ENCODE measurements at places on chromosomes 5 and 9. TPM values are rescaled to one million over a fixed set of nuclear protein-coding genes. Genes with fewer than 3 reads are reported as not detected.

PPP2CA gene
- 146 TPM for total RNA-seq

CLIC3 gene
- total RNA-seq, result 1.3 TPM

SGCD gene
- 11.2 TPM for total RNA-seq

PCDHGA12 gene
- 12.5 TPM for total RNA-seq

GABRA1 gene
- total RNA-seq, result not detected

CCL19 gene
- 1.6 TPM for total RNA-seq

GRCh38 chr9:106668534-106668933 is 194.4 kb upstream of the ZNF462 start:
- DNase-seq, result no peak

DNA sequence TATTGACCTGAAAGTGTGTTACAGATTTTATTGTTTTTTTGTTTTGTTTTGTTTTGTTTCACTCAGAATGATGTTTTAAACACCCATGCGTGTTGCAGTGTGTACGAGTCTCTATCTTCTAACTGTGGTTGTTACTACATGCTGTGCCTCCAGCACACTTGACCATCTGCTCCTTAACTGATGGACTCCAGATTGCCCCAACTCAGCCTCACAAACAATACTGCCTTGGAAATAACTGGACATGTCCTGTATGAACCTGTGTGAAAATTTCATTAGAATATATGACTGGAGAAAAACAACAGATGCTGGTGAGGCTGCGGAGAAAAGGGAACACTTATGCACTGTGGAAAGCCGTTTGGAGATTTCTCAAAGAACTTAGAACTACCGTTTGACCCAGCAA is 68.7 kb upstream of the HAND1 start:
- DNase-seq, result no peak

DNA sequence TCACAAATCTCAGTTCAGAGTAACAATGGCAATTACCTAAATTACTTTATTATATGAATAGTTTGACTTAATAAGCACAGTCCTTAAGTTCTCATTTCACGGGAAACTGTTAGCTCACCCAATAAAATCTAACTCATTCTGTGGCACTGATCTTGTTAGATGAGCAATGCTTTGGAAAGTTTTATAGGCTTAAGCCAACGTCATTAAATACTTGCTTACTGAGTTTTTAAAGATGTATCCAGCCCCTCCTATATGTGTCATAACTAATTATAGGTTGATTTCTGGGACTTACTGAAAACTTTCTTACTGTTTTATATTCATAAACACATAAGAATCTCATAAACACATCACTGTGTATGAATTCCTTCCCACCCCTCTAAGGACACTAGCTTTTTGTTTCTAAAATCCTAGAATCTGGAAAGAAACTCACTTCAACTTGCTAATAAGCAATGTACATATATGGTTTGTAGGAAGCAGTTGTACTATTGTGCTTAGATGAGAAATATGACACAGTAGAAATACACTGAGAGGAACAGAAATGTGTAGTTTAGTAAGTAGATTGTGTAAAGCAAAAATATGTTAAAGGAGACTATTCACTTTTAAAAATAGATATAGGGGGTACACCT is 14.1 kb upstream of the MARCOL start:
- DNase-seq, result no peak

- DNase-seq, result no peak
These were observed 618.7 kb downstream of the DNAH5 start for GRCh38 chr5:13325765-13326164.

DNA sequence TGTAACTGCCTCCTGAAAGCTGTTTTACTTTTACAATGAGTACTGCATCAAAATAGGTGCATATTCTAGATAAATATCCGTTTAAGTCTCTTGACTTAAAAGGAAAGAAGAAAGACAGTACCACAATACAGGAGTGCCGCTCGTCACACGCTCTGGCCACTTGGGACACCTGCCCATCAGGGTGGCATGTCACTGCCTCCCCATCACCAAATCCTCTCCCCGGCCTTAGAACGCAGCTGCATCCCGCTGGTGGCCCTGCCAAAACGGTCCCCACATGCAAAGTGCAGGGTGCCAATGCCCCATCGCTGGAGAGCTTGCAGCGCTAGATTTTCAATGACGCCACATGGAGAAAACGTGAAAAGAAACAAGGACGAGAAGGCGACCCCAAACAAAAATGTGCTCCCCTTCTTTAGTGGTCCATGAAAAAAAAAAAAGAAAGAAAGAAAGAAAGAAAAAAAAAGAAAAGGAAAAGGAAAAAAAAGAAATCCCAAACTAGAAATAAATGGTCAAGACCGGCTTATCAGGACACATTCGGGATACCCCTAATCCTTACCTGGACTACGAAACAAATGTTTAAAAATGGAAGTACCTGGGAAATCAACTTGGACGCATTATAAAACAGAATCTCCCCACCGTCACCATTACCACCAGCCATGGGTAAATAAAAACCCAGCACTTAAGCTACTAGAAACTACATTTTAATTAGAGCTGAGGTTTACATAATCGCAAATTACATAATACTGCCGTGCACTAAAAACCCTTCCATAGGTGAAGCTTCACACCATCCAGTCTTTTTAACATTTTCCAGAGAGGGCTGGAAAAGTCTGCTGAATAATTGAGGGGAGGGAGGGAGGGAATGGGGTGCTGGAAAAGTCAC is 1.0 kb downstream of the ANKH start:
- no peak for DNase-seq

DNA sequence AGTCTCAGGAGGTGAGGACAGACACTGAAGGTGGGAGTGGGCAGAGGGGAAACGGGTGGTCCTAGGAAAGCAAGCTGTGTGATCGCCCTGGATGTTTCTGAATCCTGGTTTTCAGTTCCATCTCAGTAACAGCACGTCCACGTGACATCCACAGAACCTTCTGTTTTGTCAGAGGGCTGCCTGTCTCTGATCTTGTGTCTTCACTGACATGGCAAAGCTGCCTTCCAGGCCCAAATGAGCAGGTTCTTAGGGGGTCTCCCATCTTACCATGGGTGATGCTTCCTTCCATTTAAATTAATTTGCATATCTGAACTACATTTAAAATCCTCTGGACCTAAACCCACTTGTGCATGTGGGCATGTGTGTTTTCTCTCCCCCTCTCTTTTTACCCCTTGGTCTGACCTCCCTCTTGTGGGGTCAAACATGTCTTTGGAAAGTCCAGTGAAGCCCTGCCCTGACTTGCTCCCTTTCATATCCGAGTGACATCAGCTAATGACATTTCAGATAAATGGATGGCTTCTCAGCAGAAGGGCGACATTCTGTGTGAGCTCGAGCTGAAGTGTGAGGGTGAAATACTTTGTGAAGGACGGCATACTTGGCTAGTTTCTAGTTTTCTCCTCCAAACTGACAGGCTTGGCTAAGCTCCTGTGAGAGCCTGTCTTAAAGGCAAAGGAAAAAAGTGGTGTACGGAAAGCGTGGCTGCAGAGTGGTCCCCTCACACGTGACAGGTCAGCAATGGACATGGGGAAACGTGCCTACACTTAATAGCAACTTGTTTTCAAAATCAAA is 204.8 kb upstream of the S1PR3 start:
- no peak for DNase-seq

GRCh38 chr5:27341342-27341741 is 303.0 kb upstream of the CDH9 start:
- DNase-seq, result no peak

DNA sequence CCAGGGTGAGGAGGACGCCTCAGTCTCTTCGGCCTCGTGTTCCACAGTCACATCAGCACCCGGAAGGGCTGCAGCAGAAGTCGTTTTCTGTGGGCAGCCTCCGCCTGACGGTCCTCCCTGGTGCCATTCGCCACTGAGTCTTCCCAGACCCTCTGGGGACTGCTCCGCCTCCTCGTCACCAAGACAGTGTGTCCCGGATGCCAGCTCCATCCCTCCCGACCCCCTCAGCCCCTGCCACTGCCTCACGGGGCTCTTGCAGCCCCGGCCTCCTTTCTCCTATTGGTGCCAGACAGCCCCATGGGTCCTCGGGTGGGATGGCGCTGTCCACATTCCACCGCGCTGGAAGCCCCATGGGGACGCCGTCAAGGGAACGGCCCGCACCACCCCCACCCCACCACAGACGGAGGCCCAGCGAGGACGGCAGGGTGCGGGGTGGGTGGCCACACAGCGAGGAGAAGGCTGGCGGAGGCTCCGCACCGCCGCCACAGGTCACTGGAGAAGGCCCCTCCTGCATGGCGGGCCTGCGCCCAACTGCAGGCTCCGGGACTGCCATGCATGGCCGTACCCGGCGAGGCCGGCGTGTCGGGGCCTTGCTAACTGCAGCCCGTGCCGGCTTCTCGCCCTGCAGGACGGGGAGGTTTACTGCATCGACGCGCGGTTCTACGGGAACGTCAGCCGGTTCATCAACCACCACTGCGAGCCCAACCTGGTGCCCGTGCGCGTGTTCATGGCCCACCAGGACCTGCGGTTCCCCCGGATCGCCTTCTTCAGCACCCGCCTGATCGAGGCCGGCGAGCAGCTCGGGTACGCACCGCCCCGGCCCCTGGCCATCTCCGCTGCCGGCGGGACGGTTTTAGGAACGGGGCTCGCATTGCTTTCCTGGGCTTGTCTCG is 43.6 kb upstream of the CACNA1B start:
- no peak for DNase-seq

DNA sequence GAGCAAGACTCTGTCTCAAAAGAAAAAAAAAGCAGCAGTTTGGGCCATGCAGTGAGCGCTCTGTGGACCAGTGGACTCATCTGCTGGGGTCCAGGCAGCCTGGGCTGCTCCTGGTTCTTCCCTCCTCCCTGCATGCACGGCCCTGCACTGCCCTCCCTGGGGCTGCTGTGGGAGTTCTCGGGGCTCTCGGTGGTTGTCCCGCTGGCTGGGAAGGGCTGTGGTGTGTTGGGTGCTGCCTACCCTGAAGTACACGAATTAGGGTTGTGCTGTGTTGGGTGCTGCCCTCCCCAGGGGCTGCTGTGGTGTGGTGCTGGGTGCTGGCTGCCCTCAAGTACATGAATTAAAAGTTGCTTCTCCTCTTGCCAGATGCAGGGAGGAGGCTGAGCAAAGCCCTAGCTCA is 18.3 kb upstream of the CLPTM1L start:
- no peak for DNase-seq

DNA sequence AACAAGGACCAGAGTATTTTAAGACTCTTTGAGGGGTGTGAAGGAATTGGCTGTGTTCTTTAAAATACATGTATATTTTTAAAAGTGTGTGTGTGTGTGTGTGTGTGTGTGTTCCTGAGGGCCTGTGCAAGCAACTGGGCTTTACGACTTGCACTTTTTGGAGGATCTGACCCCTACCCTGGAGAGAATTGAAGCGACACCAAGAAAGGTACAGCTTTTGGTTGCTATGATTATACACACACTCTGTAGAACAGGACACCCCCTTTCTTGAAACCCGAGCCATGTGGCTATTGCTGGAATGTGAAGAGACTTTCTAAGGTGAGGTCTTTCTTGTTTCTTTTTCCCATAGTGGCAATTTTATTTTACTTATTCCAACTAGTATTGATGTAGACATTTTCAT is 988 bp downstream of the SHISAL2B start:
- no peak for DNase-seq

Data from adrenal gland (tissue), 19 donors.